AML-193 (cell line): ENCODE measurements at places on chromosomes 4 and X.

DNA sequence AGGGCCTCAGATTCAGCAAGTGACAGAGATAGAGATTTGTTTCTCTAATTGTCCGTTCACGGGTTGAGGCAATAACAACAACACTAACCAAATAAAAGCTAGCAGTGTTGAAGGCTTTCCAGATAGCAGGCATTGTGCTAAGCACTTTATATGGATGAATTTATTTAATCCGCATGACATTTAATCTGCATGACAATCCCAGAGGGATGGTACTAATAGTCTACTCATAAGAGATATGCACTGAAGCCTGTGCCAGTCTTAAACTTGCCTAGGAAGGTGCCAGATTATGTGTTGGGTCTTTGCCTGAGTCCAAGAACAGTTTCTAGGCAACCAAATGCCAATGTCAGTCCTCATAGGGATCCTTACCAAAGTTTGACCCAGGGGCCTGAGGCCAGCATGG, 37.7 kb upstream of the FAT1 start:
- DNase-seq, result no peak

DNA sequence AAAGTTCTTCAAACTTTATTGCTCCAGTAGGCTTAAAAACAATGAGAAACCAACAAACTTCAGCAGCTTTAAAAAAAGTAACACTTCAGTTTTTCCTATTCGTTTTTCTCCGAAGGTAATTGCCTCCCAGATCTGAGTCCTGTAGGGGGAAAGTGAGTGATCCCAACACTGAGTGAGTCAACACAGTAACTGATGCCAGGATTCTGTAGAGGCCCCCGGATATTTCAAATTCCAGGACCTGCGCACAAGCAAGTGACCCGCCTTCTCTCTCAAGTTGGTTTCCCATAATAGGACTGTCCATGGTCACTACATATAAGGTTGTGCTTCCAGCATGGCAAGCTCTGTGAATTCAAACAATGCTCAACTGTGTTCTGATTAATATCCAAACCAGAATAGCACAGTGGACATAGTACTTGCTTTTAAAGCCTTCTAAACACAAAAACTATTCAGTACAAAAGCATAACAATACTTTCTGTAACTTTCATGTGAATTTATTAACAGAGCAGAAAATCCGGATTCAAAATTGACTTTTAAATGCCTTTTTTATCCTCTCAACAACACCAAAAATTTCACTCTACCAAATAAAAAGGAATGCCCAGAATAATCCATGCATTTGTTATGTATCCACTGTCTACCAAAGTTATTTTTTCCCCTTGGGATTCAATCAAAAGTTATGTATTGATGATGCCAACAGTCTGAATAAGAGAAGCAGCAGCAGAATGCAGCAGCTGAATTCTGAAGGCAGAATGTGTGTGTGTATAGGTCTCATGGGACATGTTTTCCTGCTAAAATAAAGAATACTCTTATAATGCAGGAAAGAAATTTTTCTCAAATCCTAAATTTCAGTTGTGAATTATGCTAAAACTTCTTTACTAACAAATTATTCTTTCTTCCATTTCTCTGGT, at the start of gene DMD:
DMD (minus strand) TSS at position 194 of the 905 bp plus-strand sequence. CDS start 237 bp downstream, outside the sequence.
- DNase-seq, result no peak

DNA sequence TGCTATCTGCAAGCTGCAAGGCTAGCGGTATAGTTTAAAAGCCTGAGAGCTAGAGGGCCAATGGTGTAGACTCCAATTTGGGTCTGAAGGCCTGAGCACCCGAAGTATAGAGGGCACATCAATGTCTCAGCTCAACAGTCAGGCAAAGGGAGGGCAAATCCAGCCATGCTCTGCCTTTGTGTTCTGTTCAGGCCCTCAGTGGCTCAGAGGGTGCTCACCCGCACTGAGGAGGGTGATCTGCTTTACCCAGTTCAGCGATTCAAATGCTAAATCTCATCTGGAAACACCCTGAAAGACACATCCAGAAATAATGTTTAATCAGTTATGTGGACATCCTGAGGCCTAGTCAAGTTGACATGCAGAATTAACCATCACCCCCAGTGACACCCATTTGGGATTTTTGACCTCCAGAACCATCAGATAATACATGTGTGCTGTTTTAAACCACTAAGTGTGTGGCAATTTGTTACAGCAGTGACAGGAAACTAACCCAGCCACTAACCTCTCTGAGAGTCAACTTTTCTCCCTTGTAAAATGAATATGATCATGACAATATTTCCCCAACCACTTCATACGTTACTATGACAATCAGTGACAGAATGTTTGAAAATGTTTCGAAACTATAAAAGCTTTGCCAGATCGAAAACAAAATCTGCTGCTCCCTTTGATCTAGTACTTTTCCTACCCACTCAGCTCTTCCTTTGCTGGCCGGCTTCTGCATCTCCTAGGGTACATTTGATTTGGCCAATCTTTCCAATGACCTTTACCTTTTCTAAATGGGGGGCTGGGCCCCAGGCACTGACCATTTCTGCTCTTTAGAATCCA, 8.4 kb upstream of the TBL1X start:
- peak; percentile 52 for DNase-seq

- DNase-seq, result peak; percentile 76
These were observed at the start of gene BMP2K for GRCh38 chr4:78776079-78776728. Gene BMP2K (plus strand): TSS chr4:78776350. CDS start chr4:78776544, 194 bp downstream.

DNA sequence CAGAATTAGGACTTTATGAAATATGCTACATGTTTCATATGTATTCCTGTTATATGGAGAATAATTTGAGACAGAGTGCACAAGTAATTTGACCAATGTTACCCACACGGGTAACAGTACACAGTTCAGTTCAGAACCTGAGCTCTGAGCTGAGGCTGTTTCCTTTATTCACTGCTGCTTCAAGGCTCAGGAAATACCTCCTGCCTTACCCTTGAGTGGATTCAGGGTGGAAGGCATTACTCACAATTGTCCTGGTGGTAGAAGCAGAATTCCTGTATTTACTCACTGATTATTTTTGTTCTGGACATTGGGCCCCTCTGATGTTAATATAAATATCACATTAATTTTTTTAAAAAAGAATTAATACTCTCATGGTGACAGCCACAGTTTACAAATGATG, 73.5 kb upstream of the CAMK2D start:
- DNase-seq, result no peak

DNA sequence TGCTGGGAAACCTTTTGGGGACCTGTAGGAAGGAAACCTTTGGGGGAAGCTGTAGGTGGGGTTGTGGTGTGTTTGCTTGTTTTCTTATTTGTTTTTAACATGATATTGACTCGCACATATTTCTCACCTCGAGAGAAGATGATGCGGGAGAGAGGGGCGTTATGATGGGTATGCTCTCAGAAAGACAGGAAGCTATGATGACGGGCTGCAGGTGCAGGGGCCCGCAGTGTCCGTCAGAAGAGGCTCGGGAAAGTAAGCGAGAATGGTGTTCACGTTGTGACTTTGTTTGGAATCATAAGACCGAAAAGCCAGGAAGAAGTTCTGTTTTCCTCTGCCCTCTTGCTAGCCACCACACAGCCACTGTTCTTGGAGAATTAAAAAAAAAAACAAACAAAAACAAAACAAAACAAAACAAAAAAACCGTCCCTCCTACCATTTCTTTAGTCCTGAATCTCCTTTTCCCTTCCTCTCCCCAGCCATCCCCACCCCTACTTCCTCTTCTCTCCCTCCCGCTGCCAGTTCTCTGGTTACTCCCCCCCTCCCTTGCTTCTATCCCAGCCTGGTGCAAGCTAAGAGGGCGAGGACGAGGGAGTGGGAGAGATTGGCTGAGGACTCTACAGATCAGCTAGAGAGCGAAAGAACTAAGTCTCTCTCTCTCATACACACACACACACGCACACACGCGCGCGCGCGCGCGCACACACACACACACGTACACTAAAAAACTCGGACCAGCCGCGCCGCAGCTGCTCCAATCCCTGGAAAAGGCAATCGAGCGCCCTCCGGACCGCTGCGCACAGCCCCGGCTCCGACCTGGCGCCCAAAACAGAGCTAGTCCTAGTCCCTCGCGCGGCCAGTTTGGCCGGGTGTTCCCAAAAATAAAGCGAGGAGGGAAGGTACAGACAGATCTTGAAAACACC, at the start of gene BMP3:
BMP3 (plus strand) TSS at position 648 of the 920 bp plus-strand sequence. CDS start 577 bp downstream, outside the sequence.
- DNase-seq, result no peak

DNA sequence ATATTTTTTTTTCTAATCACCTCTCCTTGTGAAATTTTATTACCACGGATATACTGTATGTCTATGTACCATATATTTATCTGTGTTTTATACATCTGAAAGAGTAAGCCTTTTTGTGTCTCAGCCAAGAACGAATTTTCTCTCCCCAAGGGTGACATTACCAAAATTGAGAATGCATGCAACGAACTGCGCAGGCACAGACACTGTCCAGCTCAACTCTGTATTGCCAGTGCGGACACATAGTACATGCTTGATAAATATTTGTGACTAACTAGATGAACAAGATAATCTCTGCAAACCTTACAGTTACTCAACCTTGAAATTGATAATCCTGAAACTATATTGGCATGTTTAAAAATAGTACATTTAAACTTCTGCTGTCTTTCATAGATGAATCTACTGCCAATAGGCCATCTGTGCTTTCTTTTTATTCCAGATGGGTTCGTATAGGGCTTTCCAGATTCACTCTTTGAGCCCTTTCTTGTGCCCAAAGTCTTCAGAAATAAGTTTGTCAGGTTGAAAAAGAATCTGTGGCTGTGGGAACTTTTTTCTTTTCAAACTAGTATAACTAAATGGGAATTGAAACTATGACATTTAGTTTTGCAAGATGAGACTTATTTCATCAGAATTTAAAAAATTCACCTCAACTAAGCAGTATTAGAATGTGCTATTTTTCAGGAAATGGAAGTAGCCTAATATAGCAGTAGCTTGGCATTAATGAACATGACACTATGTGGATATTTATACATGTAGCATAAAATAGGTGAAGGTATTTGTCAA, 38.9 kb downstream of the DTHD1 start:
- DNase-seq, result no peak

DNA sequence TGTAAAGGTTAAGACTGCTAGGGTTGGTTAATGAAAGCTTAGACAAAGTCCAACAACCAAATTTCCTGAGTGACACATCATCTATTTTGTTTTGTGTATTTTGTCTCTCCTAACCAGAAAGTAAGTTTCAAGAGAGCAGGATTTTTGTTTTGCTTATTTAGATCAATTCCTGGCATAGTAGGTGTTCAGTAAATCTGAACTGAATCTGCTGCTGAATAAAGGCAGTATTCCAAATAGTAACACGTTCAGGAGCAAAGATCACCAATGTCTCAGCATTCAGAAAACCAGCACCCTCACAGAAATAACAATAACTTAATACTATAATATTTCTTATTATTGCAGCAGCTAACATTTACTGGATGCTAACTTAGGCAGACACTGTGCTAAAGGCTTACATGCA, 12.2 kb downstream of the FBXW7 start:
- DNase-seq, result no peak

- no peak for DNase-seq
These were observed 1397.5 kb downstream of the PCDH7 start for GRCh38 chr4:32117693-32118092.

DNA sequence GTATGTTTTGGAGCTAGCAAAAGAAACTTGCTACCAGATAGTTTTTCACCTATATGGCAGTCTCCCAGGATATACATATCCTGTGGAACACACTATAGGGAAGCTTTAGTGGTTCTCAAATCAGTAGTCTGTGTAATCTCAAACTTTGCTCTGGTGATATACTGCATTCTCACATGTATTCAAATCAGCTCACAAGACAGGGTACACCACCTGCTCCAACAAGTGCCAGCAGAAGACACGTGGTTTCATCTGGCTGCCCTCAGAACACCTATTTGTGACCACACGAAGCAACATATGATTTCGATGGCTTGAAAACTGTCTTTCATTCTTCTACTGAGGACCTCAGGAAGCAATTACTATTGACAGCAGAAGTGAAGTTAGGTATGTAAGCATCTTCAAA, 37.7 kb downstream of the BCLAF3 start:
- no peak for DNase-seq

- DNase-seq, result no peak
These were observed 130.4 kb downstream of the BCOR start for GRCh38 chrX:39967348-39967747.

GRCh38 chrX:75337525-75337924, 63.6 kb downstream of the UPRT start:
- DNase-seq, result no peak

- no peak for DNase-seq
These were observed 2.2 kb downstream of the KIT start for GRCh38 chr4:54659749-54660535.

DNA sequence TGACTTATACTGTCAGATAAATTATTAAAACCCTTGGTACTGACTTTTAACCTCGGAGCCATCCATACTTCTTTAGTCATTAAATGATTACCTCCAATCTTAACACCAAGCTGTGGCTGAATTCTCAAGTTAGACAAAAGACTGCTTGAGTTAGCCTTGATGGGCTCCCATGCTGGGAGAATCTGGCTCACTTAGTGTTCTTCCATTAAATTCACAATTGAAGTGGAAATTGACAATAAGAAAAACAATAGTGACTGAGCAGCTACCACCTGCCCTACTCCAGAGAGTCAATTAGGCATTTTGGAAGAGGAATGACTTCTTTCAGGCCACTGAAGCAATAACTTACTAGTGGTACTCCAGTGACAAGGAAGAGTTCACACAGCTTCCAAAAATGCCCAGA, 503.0 kb upstream of the CPXCR1 start:
- DNase-seq, result no peak

DNA sequence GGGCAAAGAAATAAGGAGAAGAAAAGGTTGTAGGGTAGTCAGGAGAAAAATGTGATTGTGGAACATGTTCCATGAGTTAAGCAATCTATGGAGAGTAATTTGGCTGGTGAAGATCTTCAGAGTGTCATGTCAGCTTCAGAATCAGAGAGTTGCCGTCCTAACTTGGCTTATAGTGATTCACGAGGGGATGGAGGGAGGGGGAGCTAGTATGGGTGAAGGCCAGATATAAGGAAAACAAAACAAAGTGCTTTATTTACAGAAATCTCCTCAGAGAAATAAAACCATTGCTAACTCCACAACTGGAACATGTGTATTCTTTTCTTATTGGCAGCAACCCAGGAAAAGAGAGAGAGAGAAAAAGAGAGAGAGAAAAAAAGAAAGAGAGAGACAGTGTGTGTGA, 256.5 kb upstream of the NRK start:
- no peak for DNase-seq
